ENCODE measurements at places on chromosomes 4 and X.

GRCh38 chrX:130626521-130626920 lies 224.7 kb downstream of the RBMX2 start:
- no peak overlapping the region for H3K27ac ChIP-seq
- H3K4me1 ChIP-seq = no peaks in the 10 kb centered on the region
- H3K27me3 ChIP-seq = no peaks in the 10 kb centered on the region
- H3K4me3 ChIP-seq = no peak overlapping the region

DNA sequence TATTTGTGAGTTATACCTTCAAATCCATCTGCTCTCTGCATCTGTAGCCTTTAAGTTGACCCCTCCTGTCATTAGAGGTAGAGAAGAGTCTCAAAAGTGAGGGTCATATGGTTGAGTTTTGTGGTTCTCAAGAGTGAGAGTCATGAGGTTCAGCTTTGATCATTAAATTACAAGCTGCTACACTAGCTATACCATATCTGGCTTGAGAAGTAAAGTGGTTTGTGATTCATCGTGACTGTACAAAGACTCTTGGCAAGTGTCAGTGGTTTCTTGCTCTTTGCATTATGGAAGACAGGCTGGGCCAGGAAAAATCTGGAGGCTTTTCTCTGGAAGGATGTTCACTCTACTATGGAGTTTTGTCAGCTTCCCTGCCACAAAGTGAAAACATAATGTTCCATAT lies 170.6 kb downstream of the ZC4H2 start:
- no peak overlapping the region for H3K4me3 ChIP-seq
- H3K36me3 ChIP-seq = no peaks in the 10 kb centered on the region
- H3K27me3 ChIP-seq = no peaks in the 10 kb centered on the region
- H3K27ac ChIP-seq = no peak overlapping the region
- peaks cover 1% of the 10 kb centered on the region for H3K4me1 ChIP-seq

DNA sequence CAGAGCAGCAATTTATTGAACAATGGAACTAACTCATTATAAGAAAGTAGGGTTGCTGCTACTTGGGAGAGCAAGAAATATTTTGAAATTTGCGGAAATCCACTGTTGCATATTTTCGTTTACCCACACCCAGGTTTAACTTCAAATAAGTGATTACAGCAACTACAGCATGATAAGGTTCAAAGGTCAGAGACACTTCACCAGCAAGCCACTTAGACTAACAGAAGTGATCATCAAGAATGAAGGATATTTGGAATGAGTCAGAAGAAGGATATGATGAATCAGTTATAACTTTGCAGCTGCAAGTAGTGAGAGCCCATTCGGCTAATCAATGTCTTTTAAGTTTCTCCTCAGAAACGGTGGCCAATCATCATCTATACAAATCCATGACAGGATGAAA lies 199.3 kb downstream of the TMA16 start:
- H3K27me3 ChIP-seq = no peaks in the 10 kb centered on the region
- H3K4me1 ChIP-seq = no peaks in the 10 kb centered on the region
- no peak overlapping the region for H3K27ac ChIP-seq
- no peak overlapping the region for H3K4me3 ChIP-seq

DNA sequence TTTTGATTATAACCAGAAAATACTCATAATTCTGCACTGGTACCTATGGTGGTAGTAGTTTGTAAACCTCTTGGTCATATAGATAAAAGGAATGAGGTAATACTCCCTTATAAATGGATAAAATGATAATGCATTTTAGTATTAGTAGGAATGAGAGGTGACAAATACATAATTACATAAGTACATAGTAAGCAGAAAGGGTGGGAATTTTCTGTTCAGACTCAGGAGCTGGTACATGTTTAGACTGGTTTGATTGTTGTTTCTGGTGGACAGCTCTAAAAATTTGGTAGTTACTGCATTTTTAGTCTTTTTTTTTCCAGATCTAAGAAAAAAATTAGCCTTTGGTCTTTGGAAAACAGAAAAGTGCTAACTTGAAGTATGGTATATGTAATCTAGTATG lies 70.4 kb upstream of the AGA start:
- H3K4me3 ChIP-seq = no peak overlapping the region
- H3K27ac ChIP-seq = no peak overlapping the region

- no peaks in the 10 kb centered on the region for H3K27me3 ChIP-seq
- H3K36me3 ChIP-seq = no peaks in the 10 kb centered on the region
- H3K27ac ChIP-seq = no peak overlapping the region
- no peaks in the 10 kb centered on the region for H3K4me1 ChIP-seq
- no peak overlapping the region for H3K4me3 ChIP-seq
Observed at GRCh38 chr4:176588436-176588835, 204.3 kb downstream of the VEGFC start.

GRCh38 chr4:173499658-173500535 lies 30.1 kb downstream of the HAND2 start:
- H3K27me3 ChIP-seq = peaks cover 68% of the 10 kb centered on the region
- H3K4me3 ChIP-seq = no peak overlapping the region
- peaks cover 5% of the 10 kb centered on the region for H3K4me1 ChIP-seq

DNA sequence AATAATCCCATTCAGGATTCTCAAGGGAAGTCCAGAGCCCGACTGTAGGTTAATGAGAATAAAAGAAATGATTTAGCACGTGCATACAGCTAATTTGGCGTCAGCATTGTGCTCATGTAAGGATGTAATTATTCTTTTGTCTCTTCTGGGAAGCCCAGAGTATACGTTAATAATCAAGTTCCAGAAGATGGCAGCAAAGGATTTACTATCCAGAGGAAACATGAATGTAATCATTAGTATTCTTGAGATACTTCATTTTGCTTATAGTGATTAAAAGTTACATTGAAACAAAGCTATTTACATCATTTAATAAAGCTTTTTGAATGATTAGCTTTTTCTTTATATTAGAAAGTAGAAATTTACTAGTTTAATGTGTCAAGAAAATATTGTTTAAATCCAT lies 27.1 kb upstream of the MAP9 start:
- no peak overlapping the region for H3K27ac ChIP-seq
- no peak overlapping the region for H3K4me3 ChIP-seq
- no peaks in the 10 kb centered on the region for H3K36me3 ChIP-seq
- H3K27me3 ChIP-seq = peaks cover 9% of the 10 kb centered on the region

DNA sequence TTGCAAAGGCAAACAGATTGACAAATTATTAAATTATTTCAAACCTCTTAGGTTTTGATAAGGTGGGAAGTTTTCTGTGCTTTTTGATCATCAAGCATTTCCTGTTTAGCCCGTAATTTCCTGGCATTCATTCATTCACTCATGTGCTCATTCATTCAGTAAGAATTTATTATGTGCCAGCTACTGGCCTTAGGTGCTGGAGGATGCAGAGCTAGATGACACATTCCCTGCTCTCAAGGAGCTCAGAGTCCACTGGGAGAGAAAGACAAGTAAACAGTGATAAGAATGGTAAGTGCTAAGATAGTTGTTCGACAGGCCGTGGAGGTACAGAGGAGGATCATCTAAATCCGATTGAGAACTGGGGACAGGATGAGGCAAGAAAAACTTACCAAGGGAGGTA lies 153.0 kb downstream of the DCTD start:
- no peaks in the 10 kb centered on the region for H3K36me3 ChIP-seq
- H3K27ac ChIP-seq = no peak overlapping the region
- H3K27me3 ChIP-seq = no peaks in the 10 kb centered on the region
- no peak for DNase-seq
- H3K4me3 ChIP-seq = no peak overlapping the region

DNA sequence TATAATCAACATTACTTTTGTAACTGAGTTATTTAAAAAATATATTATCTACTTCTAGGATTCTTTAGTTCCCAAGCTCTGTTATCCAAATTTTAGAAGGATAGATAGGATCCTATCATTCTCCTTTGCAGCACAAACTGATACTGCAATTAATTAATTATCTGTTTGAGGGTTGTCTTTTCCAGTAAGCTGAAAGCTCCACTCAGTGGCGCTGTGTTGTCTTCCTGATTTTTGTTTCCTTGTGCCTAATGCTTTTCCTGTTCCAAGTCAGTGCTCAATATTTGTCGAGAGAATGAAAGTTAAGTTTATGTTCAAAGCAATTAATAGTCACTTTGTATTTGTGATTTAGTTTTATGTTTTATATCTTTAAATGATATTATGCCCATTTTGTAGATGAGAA lies 107.4 kb upstream of the ANK2 start:
- no peak overlapping the region for H3K4me3 ChIP-seq
- no peak for DNase-seq
- H3K27me3 ChIP-seq = peaks cover 18% of the 10 kb centered on the region
- no peak overlapping the region for H3K27ac ChIP-seq
- H3K36me3 ChIP-seq = no peaks in the 10 kb centered on the region

DNA sequence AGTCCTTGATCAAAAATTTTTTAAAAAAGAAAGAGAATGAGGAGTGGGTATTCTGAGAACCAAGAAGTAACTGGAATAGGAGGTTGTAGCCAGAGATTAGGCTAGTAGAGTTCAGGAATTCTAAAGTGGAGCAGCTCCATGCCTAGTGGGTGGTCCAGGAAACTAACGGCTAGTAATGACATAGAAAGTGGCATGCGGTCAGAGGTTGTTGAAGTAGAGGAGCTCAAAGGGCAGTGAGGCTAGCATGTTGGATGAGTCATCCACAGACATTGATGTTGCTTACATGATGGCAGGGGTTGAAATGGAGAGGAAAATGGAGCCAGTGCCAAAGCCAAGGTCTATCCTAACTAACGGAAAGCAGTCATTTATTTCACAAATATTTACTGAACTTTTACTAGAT lies 42.1 kb downstream of the TEX13B start:
- H3K36me3 ChIP-seq = no peaks in the 10 kb centered on the region
- H3K4me1 ChIP-seq = no peaks in the 10 kb centered on the region
- H3K27me3 ChIP-seq = peaks cover 6% of the 10 kb centered on the region
- no peak for DNase-seq
- H3K4me3 ChIP-seq = no peak overlapping the region
- no peak overlapping the region for H3K27ac ChIP-seq

- H3K4me3 ChIP-seq = no peak overlapping the region
- H3K27ac ChIP-seq = no peak overlapping the region
- no peaks in the 10 kb centered on the region for H3K36me3 ChIP-seq
- peaks cover 10% of the 10 kb centered on the region for H3K27me3 ChIP-seq
- H3K4me1 ChIP-seq = no peaks in the 10 kb centered on the region
Observed at GRCh38 chr4:150012851-150013360, 65.3 kb upstream of the DCLK2 start.

DNA sequence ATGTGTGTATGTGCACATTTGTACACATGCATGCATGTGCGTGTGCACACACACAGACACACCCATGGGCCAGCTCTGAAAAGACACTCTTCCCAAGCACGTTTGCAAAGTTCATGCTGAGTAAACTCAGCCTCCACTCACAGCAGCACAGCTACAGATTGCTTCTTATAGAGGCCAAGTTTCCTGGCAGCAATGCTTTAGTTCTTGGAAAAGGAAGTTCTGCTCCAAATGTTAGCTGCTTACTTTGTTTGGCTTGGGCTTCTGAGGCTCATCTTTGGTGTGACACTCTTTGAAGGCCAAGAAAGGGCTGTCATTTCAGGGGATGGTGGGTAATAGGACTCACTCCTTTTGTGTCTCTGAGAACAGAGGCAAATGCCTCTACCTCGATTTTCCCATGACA lies 6.6 kb downstream of the PLP1 start:
- H3K36me3 ChIP-seq = no peaks in the 10 kb centered on the region
- H3K27me3 ChIP-seq = no peaks in the 10 kb centered on the region
- no peak overlapping the region for H3K4me3 ChIP-seq
- H3K27ac ChIP-seq = no peak overlapping the region

- H3K4me3 ChIP-seq = no peak overlapping the region
- no peaks in the 10 kb centered on the region for H3K27me3 ChIP-seq
Observed at GRCh38 chr4:74206088-74206825, 48.3 kb downstream of the MTHFD2L start.

DNA sequence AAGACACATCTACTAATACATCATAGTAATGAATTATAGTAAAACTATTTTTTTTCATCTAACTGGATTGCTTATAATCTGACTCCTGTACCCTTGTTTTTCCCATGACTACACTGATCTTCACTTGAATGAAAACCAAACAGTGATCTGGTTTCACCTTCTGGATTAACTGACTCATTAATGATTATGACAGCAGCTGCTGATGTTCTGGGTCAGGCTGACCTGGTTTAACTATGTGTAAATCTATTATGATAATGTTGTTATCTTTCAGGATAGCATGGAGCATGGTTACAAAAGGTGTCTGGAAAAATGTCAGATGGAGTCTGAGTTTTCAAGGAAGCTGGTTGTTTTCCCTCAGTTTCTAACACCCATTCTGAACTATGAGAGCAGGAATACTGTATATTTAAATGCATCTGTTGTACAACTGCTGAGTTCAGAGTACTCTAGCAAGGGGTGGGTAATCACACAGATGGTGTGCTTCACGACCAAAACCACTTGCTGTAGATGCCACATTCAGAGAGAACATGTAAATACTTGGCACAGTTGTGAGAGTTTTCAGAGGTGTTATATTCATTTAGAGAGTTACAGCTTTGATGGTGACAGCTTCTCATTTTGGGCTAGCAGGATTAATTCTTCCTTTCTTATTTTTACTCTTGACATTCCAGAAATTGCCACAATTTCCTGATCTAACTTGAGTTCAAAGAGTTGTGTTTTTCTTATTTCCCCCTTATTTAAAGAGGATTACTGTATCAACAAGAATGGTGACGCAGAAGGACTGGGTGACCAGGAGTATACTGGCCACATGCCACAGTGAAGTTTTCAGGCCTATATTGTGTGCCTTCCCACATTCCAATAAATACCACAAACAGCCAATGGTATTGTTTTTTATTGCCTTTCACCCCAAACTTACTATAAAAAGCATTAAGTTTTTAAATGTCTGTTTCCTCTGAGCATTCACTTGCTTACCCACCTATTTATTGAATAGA lies 249.7 kb upstream of the TET2 start:
- peaks cover 7% of the 10 kb centered on the region for H3K4me1 ChIP-seq
- no peak for DNase-seq
- H3K27me3 ChIP-seq = no peaks in the 10 kb centered on the region
- H3K4me3 ChIP-seq = no peak overlapping the region
- no peak overlapping the region for H3K27ac ChIP-seq

DNA sequence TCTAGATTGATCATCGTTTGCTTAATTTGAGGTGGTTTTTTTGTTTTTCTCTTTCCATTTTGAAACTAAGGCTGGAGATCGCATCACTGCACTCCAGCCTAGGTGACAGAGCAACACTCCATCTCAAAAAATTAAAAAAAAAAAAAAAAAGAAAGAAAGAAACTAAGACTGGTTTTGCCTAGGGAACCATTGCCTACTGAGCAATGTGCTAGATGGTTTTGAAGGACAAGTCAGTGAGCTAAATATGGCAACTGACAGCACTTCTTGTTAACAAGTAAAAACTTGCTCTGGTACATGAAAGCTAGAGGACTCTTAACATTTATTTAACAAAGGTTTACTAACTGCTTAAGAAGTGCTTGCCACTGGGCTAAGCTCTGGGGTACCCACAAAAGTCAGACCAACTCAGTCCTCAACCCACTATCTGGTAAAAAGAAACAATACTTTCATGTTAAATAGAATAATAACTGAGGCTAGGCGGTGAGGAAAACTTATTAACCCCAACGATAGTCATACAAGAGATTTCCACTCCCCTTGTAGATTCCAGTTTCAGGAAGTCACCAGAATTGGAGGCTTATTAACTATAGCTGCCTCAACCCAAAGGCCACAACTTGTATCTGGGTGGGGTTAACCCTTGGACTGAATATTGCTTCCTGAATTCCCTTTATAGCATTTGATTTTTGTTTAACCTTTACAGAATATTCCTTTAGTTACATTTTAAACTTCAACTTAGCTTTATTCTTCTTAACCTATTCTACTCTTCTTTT lies 111.6 kb downstream of the FRYL start:
- H3K36me3 ChIP-seq = peaks cover 12% of the 10 kb centered on the region
- no peaks in the 10 kb centered on the region for H3K27me3 ChIP-seq
- H3K27ac ChIP-seq = no peak overlapping the region

Measured in activated CD8-positive, alpha-beta memory T cell treated with anti-CD3 and anti-CD28 coated beads, Interleukin-2, amount 10 ng/mL, durations not matched to agents 7 days and 5 days (primary cell).